Activated CD4-positive, CD25-positive, alpha-beta regulatory T cell (primary cell): ENCODE measurements at places on chromosomes 7 and 10.

- DNase-seq = no peak
These were observed 92.4 kb downstream of the MYL10 start for GRCh38 chr7:101536668-101537067.

DNA sequence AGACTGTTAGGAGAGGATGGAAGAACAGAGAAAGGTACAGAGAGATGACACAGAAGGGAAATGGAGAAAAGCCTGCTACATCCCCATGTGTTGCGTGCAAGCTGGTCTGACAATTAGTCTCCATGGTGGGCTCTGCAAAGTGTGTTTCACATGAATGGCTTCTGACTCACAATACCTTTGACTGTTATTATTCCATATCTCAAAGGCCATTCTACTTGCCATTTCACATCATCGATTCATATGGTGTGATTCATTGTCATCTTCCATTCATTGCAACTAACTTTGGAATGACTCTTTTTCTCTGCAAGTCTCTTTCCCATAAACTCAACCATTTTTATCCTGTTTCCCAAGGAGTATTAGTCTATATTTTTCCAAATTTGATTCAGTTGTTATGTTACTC lies 208.9 kb upstream of the INHBA start:
- DNase-seq = no peak

DNA sequence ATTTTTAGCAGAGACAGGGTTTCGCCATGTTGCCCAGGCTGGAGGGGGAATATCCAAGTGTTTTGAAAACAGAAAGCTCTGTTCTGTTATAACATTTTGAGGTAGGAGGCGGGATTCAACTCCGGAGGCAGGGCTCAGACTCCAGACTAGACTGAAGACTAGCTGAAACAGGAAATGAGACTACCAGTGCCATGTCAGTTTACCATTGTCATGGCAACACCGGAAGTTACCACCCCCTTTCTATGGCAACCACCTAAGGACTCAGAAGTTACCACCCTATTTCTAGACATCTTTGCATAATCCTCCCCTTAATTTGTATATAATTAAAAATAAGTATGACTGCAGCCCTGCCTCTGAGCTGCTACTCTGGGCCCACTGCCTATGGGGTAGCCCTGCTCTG lies 1069.1 kb upstream of the AUTS2 start:
- DNase-seq = no peak

DNA sequence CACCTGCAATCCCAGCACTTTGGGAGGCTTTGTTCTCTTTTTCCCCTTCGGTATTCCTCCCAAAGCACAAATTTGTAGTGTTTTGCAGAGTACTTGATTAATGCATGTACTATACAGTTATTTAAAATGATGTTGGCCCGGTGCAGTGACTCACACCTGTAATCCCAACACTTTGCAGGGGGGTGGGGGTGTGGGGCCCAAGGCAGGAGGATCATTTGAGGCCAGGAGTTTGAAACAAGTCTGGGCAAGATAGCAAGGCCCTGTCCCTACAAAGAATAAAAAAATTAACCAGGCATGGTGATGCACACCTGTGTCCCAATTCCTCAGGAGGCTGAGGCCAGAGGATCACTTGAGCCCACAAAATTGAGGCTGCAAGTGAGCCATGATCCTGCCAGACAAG lies 26.8 kb upstream of the FOXK1 start:
- DNase-seq = no peak

DNA sequence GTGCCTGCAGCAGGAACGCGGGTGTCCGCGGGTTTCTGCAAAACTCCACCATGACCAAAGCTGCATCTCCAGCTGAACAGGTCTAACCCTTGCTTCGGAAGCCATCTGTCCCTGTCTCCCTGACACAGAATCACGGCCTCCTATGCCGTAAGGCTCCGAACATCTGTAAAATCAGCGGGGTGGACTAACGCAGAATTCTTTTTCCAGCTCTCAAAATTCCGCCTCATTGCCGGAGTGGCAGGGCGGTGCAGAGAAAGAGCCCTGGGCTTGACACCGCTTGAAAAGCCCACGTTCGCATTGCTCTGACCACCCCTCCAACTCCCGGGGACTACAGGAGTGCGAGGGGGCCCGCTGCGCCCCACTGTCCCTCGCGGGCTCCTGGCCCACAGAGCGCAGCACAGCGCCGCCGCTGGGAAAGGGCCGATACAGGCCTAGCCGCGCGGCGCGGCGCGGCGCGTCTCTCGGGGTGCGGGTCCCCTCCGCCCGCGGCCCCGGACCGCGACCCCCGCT lies 409 bp downstream of the DNMBP start:
- no peak for DNase-seq

GRCh38 chr7:80453699-80454340 lies 58.0 kb downstream of the GNAT3 start:
- DNase-seq = no peak

- no peak for DNase-seq
These were observed 19.4 kb upstream of the GATA3 start for GRCh38 chr10:8035006-8035640.

DNA sequence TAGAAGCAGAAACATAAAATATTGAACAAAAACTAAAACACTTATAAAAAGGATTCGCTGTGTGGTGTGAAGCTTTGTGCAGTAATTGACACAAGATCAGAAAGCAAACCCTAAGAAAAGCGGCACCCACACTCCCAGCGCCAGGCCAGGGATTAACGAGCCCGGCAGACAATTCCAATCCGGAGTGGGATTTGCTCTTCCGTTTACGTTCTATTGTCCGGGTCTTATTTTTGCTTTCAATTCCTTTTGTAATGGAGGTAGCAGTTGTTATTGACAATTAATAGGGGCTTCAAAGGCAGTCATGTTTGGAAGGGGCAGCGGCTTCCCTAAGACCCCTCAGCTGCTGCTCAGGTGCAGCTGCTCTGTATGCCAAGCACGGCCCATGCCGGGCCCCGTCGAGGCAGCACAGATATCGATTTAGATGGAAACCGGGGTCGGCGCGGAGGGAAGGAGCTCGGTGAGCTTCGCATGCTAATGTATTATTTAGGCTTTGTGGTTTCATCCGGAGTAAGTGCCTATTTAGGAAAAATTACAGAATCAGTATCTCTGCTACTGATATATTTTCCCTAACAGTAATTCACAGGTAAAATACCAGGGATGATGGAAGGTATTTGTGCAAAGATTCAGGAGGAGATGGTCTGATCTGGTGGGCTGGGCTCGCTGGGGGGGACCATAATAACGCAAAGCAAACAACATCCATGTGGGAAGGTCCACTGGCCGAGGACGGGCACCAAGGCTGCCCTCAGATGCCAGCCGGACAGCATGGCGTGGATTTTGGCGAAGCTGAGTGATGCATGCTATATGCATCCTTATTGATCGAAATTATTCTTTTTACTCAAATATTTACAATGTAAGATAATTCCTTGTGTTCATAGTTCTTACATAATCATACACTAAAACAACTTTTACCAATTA lies 561.7 kb downstream of the PTPRN2 start:
- no peak for DNase-seq

DNA sequence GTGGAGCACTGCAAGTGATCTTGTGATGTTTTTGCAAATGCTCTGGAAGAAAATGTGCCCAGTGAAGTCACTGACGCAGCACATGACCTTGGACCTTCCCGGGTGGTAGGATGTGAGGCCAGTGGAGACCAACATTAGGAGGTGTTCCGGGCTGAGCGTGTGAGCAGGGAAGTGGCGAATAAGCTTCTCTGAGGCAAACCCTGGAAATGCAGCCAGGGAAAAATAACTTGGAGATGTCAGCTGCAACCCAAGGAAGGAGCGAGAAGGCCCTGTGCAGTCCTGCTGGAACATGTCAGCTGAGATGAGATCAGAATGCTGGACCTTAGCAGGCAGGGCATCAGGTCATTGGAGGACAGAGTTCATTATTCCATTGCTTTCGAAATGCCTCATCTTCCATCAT lies 18.6 kb upstream of the SDK1 start:
- DNase-seq = no peak

GRCh38 chr7:93765475-93765874 lies 125.1 kb downstream of the TFPI2 start:
- DNase-seq = no peak

DNA sequence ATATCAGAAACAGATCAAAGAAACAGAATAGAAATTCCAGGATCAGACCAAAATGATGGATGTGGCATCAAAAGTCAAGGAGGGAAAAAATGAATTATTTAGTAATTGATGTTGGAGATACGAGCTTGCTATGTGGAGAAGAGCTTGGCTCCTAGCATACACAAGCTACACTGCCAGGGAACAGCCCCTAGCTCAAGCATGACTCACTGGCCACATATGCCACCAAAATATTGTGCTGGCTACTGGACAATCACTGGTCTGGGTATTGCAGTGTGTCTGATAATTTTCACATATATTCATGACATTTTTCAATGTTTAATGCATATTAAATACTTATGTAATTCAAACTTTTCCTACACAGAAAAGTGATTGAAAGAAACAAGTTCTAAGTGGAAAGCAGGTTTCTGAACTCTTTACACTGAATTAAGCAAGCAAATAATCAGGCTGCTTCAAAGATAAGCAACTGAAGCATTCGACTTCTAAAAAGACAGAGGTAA lies 59.3 kb downstream of the OAT start:
- DNase-seq = no peak

GRCh38 chr10:87960230-87960629 lies 96.8 kb downstream of the PTEN start:
- DNase-seq = no peak

DNA sequence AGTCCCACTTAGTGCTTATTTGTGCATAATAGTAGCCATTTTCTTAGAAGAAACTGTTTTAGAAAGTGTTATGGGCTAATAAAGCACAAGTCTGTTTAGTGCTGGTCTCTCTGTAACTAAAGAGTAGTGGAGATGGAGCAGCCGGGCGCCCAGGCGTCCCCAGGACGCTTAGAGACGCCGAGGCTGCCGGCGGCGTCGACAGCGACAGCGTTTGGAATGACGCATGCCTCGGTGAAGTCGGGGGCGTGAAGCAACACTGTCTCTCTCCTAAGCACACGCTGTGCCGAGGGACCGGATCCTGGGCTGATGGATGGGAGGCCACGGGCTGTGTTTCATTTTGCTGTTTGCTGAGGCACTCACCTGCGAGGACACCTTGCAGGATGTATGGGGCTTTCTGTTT lies 588.6 kb upstream of the FOXK1 start:
- DNase-seq = no peak

DNA sequence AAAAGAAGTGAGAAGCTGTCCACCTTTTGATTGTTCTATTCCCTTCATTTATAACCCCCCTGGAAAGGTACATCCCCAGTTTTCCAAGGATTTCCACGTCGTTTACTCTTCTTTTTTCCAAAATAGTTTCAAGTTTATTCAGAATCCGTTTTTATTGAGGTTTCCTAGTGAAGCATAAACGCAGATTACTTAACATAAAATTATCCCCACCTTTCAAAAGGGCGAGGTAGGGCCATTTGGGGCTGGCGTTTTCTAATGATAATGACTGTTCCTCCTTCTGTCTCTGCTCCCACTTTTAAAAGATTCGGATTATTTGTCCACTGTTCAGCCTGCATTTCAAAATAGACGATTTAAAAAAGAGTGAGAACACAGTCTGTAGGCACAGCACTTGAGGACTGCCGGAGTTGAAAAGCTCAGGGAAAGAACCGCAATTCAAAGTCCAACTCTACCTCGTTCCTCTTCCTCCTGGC lies 165.2 kb upstream of the PPP1R3A start:
- no peak for DNase-seq

- no peak for DNase-seq
These were observed 29.5 kb upstream of the ZNF107 start for GRCh38 chr7:64636386-64636785.

DNA sequence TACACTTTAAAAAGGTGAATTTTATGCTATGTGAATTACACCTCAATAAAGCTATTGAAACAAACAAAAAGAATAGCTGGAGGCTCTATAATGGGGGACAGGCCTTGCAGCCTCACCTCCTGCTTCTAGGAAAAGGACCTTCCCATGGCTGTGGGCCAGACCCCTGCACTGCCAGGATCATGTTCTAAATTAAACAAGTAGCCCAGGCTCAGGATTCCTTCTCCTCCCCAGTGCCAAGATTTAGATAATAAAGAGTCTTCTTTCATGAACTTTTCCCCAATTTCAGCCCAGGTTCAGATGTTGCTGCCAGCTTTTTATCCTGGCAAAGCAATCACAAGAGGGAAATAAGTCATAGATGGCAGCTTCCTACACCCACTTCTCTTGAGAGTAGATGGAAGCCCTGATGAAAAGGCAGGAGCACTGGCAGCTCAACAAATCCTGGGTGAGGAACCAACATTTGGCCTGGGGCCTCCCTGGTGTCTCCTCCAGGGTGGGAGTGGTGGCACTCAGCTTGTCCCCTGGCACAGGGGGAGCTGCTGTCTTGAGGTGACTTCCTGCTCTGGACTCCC lies 22.2 kb upstream of the CAMK2B start:
- DNase-seq = no peak

- no peak for DNase-seq
These were observed 96.1 kb upstream of the BMPER start for GRCh38 chr7:33809228-33809627.

DNA sequence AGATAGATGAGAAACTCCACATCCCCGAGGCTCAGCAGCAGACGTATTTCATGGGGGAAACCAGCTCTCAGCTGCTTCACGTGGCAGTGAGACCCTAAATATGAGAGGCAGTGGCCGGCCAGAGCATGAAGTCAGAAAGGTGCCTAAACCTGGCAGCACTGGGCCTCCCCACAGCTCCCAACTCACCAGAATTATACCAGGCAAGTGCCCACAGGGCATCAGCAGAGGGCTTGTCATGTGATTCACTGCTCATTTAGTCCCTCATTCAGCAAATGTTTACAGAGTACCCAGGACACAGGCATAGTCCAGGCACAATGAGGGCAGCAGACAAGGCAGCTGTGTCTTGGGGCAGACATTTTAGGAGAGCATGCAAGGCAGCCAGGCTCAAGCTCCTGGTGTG lies 212.6 kb downstream of the PTPRN2 start:
- DNase-seq = no peak

- no peak for DNase-seq
These were observed 909.3 kb downstream of the SORCS1 start for GRCh38 chr10:106255111-106255678.

DNA sequence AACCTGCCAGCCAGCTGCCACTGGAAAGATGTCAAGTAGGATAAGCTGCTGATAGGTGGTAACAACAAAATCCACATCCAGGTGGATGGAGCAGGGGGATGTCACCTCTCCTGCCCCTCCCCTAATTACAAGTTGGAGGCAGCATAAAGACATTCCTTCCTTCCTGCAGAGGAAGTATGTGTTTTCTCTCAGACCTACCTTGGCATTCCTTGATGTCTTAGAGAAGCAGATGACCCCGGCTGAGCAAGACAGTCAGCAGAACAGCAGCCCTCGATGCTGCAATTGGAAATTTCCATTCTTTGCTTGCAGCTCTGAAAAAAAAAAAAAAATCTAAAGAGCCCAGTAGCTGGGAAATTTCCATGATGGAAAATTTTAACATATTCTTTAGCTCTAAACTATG lies 137.5 kb upstream of the MKLN1 start:
- DNase-seq = no peak

DNA sequence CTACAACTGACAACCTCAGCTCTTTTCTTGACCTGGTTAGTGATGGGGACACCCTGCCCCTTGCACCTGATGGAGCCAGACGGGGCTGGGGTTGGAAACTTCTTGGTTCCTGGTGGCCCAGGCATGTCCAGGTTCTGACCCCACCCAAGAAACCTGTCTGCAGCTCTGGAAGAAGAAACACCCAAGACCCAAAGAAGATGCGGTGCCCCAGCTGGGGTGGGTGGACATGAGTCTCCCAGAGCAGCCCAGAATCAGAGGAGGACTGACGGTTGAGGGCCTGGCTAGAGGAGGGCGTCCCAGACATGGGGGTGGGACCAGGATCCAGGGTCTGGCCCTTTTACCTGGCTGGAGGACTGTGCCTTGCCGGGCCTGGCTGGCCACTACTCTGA lies 202.4 kb downstream of the GLRX3 start:
- DNase-seq = no peak

- DNase-seq = no peak
These were observed 834.3 kb upstream of the C7orf33 start for GRCh38 chr7:147756300-147756699.
